ENCODE measurements at places on chromosomes 7 and 10.

DNA sequence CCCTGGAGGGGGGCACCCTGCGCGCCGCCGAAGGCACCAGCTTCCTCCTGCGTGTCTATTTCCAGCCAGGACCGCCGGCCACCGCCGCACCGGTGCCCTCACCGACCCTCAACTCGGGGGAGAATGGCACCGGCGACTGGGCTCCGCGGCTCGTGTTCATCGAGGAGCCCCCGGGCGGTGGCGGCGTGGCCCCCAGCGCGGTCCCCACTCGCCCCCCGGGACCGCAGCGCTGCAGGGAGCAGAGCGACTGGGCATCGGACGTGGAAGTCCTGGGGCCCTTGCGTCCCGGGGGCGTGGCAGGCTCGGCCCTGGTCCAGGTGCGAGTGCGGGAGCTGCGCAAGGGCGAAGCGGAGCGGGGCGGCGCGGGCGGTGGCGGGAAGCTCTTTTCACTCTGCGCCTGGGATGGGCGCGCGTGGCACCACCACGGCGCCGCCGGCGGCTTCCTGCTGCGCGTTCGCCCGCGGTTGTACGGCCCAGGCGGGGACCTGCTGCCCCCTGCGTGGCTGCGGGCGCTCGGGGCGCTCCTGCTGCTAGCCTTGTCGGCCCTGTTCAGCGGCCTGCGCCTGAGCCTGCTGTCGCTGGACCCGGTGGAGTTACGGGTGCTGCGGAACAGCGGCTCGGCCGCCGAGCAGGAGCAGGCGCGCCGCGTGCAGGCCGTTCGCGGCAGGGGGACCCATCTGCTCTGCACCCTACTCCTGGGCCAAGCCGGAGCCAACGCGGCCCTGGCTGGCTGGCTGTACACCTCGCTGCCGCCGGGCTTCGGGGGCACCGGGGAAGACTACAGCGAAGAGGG lies 594 bp downstream of the CNNM1 start:
- peak; percentile 9 for DNase-seq

- DNase-seq, result peak; percentile 44
These were observed 250.2 kb downstream of the ELFN1 start for GRCh38 chr7:1920266-1920681.

DNA sequence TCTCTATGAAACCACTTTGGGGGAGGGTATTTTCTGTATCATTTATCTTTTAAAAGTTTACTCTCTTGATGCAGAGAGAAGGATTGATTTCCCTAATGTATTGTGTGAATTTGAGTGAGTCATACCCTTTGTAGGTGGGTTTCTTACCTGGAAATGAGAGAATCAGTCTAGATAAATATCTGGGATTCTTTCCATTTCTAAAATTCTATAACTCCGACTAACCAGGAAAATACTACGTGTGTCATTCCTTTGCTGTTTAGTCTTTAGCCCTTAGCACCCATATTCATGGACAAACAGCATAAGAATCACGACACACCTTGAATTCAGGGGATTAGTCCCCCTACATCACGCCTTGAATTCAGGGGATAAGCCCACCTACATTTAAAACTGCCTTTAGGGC lies 139.1 kb downstream of the GATA3 start:
- no peak for DNase-seq

DNA sequence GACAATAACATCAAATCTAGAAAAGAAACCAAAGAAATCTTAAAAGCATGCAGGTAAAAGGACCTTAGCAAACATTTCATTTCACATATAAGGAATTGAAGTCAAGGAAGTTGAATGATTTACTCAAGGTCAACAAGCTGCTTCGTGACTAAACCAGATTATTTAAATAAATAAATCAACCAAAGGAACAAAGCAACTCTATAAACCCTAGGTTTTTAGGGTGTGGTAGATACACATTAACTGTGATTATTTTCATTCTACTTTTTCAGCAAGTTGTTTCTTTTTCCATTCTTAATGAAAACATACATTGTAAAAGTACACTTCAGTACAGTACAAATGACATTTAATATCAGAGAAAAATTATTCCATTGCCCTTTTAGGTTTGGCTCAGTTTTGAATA lies 382.0 kb upstream of the STEAP1 start:
- DNase-seq, result no peak

DNA sequence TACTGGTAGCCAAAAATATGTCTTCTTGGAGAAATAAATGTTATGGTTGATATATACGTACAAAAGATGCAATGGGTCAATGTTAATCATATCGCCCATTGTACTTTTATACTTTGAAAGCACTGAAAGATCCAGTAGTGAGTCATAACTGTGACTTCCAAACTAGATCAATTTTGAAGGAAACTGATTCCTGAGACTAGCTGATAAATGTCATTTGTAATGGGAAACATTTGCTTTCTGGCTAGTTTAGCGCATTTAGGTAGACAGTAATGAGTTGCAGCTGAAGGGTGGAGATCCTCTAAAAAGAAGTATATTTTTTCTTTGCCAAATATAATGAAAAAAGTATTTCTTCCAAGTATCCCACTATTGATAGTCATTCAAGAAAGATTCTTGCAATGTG lies 53.5 kb upstream of the ARHGAP21 start:
- DNase-seq, result no peak

GRCh38 chr7:68043546-68043945 lies 1046.9 kb downstream of the TYW1 start:
- DNase-seq, result no peak
